GM10248 (cell line): ENCODE measurements at places on chromosomes 11 and 22.
A peak's percentile ranks its signal among the peaks of the same experiment; 100 is the strongest.

- DNase-seq, result no peak
Observed at GRCh38 chr22:46055181-46055875, 78.4 kb upstream of the WNT7B start.

- peak; percentile 35 for DNase-seq
Observed at GRCh38 chr22:32480238-32480637, 5.6 kb downstream of the FBXO7 start.

DNA sequence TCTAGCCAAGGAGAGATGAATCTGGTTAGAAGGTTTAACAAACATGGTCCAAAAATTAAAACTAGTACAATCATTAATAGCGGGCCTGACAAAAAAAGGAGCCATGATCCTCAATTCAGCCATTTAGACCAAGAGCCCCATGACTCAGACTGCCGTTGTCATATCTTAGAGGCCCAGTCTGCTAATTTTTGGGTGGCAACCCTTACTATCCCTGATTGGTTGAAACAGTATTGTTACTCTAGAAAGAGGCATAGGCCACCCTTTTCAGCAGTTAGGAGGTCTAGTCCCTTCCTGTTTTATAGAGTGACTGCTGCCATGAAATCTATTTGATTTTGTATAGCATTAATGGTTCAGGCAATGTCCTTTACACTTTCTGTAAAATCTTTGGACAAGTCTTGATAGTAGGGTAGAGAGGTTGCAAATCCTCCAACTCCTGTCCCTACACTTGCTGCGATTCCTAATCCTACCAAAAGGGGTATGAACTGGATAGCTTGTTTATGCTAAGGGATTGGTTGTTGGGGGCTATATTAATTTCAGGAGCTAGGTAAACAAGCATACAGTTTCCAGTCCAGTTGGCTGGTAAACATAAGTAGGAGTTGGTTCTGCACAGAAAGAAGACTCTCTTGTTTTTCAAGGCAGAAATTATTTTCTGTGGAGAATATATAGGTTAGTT is 1056.3 kb upstream of the CNTN5 start:
- DNase-seq, result no peak

- no peak for DNase-seq
Observed at GRCh38 chr11:66743271-66743968, 14.4 kb upstream of the SPTBN2 start.

DNA sequence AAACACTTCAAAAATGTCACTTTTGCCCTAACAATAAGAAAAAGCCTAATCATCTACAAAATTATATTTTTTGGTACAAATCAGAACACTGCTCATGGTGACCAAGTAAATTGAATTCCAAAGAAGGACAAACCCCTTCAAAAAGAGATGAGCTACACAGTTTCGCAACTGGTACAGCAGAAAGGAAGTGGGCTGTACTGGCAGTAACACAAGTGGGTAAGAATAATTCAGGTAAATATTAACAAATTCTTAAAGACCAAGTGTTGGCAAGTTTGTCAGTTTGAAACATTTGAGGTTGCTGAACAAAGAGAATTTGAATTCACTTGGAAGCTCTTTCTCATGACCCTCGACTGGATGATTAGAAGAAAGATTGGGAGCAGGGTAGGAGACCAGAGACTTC is 35.5 kb downstream of the MSANTD4 start:
- DNase-seq, result no peak
